ENCODE measurements at places on chromosomes 6 and 20. TPM values are rescaled to one million over a fixed set of nuclear protein-coding genes. Genes with fewer than 3 reads are reported as not detected.

The EPHA7 gene
- 0.09 TPM for total RNA-seq

The IPCEF1 gene
- 0.09 TPM for total RNA-seq

The C6orf120 gene
- total RNA-seq: 17.7 TPM

The SLC22A7 gene
- not detected for total RNA-seq

The RAET1L gene
- total RNA-seq: not detected

The RNF217 gene
- 21.6 TPM for total RNA-seq

The SRC gene
- total RNA-seq: 15.1 TPM

The MAPK13 gene
- 4.1 TPM for total RNA-seq

The DEFB124 gene
- not detected for total RNA-seq

The ARFGEF3 gene
- total RNA-seq: 1.7 TPM

The SMOC2 gene
- total RNA-seq: not detected

The CRISP2 gene
- not detected for total RNA-seq

The GPLD1 gene
- 0.18 TPM for total RNA-seq

The TFAP2A gene
- total RNA-seq: 0.09 TPM

The ZC2HC1B gene
- not detected for total RNA-seq

The ZCCHC3 gene
- total RNA-seq: 18.6 TPM
